Liver (tissue), 10 donors: ENCODE measurements at places on chromosomes 3 and 15. TPM values are rescaled to one million over a fixed set of nuclear protein-coding genes. Genes with fewer than 3 reads are reported as not detected.

DNA sequence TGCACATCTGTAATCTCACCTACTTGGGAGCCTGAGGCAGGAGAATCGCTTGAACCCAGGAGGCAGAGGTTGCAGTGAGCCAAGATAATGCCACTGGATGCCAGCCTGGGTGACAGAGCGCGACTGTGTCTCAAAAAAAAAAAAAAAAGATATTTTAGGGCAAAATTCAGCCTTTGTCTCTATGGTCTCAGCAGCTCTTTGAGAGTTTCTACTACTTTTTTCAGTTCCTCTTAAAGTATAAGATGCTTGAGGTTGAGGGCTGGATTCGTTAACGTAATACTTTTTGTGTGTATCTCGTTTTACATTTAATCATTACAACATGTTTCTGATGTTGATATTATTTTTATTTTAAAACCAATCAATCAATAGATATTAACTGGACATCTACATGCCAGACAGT, 381.2 kb upstream of the TBL1XR1 start:
- DNase-seq, result no peak

GRCh38 chr3:120693439-120694171, 11.6 kb upstream of the HGD start:
- DNase-seq, result no peak

GRCh38 chr3:175238801-175239200, 379.7 kb downstream of the NAALADL2 start:
- no peak for DNase-seq

GRCh38 chr15:31461911-31462480, 135.4 kb downstream of the KLF13 start:
- DNase-seq, result peak; percentile 3

DNA sequence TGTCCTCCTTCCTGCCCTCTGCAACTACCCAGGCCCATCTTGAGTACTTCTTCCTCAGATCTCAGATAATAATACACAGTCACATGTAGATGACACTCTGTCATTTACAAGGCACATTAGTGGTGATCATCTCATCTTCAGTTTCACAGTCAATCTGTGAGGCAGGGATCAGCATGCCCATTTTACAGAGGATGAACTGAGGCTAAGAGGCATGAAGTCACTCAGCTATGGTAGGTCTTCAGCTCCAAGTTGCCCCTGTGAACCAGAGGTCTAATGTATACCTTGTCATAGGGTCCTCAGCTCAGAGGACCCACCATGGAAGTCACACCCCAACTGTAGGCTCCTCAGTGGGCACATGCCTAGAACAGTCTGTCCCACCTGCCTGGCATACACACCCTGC, 4.2 kb upstream of the CILP start:
- no peak for DNase-seq

GRCh38 chr3:159899166-159899565, 89.5 kb upstream of the IL12A start:
- no peak for DNase-seq

DNA sequence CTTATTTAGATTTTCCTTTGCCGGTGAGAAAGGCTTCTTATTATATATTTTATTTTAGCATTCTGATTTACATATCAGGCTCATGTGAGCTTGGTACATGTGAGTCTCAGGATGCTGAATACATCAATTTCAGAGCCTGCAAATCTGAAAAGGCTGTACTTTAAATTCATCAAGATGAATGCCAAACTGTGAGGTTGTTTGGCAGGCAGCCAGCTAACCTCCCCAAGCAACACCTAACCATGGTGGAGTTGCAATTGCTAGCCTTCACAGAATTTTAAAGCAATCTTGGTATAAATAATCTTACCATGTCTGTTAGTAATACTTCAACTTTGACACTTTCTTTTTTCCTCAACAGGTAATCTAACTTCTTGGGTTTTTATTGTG, 252.5 kb downstream of the CDIN1 start:
- no peak for DNase-seq

- no peak for DNase-seq
Observed at GRCh38 chr3:22496641-22497040, 706.5 kb upstream of the UBE2E2 start.

GRCh38 chr3:101228441-101228840, 91.9 kb downstream of the IMPG2 start:
- no peak for DNase-seq

GRCh38 chr3:49799761-49800160, at the start of gene CDHR4:
TSS of gene CDHR4 (minus strand) at chr3:49799873. CDS start at chr3:49799812, 61 bp downstream.
- no peak for DNase-seq

GRCh38 chr15:73688455-73688854, 4.3 kb downstream of the CD276 start:
- no peak for DNase-seq

GRCh38 chr3:134076851-134077250, 47.1 kb upstream of the SLCO2A1 start:
- no peak for DNase-seq

- DNase-seq, result no peak
Observed at GRCh38 chr15:78130466-78131294, 565 bp downstream of the CIB2 start.

DNA sequence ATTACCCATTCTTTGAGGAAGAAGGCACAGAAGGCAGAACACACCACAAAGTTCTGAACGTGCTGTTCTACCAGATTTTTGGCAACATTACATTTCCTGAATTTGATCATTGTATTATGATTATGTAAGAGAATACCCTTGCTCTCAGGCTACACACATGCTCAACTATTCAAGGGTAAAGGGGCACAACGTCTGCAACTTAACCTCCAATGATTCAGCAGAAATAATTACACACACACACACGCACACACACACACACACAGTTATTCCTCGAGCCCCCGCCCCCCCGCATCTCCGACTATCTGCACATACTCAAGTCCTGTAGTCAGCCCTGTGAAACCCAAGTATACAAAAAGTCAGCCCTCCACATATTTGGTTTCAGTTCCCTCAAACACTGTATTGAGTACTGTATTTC, 26.8 kb downstream of the RPN1 start:
- no peak for DNase-seq

DNA sequence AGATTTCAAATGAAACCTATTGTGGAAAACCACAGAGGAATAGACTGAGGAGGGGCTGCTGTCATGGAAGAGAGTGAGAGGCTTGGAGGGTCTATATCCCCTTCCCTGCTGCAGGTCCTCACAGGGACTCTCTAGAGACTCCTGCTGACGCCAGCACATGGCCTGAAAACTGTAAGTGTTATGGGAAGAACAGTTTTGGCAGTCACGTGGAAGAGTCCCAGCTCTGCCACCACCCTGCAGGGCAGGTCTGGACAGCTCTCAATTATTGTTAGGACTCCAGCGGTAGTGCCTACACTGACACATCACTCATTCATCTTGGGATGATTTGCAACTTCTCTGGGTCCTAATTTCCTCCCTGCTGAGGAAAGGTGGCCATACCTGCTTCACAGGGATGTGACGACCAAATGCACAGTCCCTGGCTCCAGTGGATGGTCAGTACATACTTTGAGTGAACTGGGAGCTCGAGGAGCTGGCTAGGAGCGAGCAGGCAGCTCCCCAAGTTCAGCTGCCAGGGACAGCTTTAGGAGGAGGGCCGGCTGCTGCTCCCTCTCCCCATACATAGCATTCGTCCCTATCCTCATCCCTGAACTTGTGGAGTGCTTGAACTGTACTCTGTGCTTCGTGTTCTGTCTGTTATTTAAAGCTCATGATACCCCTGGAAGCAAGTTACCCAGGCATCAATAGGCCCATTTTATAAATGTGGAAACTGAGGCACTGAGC, 49.2 kb downstream of the CTXND1 start:
- DNase-seq, result peak; percentile 28

GRCh38 chr3:189365609-189366564, 194.1 kb downstream of the TPRG1 start:
- no peak for DNase-seq

DNA sequence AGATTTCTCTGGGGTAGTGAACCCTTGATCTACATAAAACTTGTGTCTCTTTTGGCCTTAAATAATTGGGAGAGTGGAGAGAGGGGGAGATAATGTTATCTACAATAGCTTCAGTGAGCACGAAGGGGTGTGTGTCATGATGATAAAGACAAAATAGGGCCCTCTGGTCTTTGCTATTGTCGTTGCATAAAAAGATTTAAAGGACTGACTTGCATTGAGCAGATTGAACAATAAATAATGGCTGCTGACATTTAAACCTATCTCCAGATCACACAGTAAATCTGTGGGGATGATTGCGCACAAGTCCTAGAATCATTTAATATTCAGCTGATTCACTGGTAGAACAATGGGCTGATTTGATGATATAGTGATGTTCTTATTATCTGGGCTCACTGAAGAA, 71.3 kb upstream of the GAP43 start:
- DNase-seq, result no peak

GRCh38 chr15:91429973-91430372, 329.9 kb downstream of the SV2B start:
- DNase-seq, result no peak

DNA sequence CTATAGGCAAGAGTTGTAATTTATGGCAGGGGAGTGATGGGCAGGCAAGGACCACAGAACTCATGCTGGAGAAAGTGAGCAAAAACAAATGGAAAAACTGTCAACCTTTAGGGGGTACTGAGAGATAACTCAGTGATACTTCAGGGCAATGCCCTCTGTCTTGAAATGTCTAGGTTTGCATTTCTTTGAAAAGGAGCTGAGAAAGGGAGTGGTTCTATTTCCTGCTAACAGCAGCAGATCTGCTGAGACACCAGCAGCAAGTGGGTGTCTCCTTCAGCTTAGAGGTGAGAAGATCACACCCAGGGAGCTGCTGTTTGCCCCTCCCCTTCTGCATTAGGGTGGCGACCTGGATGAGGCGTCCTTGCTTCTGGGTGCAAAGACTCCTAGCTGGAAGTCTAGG, 42.3 kb upstream of the XIRP1 start:
- DNase-seq, result no peak

GRCh38 chr15:66633041-66633937, 67.5 kb upstream of the LCTL start:
- no peak for DNase-seq

- no peak for DNase-seq
Observed at GRCh38 chr3:194930377-194931204, 244.9 kb downstream of the FAM43A start.

DNA sequence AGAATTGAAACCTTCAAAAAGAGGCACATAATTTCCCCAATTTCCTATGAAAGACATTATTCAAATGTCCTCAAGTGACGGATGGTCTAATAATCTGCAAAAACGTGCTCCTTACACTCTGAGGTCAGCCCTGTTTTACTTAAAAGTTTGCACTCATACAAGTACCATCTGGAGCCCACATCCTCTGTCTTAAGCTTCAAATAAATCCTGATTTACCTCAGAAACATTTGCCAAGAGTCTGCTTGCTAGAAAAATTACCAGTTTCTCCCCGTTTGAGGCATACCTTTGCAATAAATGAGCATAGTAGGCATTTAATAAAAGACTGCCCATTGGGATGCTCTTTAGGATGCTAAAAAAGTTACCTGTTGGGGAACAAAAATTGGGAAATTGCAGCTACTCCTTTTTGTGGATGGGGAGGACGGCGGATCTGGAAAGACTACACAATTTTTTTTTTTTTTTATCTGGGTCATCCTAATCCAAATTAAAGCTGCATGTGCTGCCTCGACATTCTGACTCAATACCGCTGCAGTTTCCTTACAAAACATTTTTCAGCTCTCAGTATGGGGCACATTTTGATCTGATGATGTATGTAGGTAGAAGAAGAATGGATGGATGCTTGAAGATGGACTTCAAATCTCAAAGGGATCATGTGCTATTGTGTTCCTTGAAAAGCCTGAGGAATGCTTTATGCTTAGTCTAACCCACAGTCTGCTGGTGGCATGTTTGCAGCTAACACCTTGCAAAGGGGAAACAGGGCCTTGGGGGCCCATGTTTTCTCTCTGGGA, 233.7 kb upstream of the ADAMTS9 start:
- no peak for DNase-seq

DNA sequence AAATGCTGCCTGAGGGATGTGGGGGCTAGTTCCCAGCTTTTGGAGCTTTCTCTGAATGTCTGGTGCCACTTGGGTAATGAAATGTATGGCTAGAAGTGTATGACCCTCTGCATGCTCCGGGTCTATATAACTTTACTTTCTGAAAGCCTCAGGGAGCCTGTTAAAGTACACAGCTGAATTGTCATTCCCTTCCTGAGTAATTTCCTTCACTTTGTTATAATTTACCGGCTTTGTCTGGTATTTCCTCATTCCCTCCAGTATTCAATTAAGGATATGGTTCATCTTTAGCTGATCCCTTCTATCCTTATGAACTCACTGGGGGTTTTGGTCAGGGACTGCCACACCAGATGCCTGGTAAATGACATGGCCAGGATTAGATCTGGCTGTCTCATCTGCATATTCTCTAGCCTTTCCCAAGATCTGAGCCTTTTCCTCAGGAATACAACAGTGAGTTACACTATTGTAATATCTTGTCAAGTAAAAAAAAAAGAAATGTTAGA, 620.3 kb downstream of the ZPLD1 start:
- no peak for DNase-seq

- no peak for DNase-seq
Observed at GRCh38 chr3:373193-373779, 176.7 kb downstream of the CHL1 start.

DNA sequence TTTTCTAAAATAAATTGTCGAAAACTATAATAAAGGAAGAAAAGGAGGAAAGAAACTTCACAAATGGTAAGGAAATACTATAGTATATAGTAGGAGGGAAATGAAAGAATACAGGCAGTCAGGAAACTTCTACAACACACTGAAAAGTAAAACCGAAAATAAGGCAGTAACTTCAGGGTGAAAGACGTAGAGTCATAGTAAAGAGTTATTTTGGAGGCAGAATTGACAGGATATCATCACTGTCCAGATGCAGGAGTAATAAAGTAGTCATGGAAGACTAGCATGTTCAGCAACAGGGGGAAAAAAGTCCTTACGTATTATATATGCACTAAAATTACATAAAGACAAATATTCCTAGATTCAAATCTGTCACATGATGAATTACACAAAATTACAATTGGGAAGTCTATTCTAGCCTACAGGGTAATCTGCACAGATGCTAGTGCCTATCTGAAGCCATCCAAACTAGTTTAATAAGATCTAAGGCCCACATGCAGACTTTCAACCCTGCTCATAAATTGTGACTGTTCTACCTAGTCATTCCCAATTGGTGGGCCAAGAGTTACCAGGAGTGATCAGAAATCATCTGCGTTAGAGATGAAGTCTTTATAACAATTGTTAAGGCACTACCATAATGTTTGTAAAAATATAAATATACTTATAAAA, 14.0 kb downstream of the VPS13C start:
- DNase-seq, result no peak

GRCh38 chr3:124297062-124297980, 305.4 kb upstream of the ROPN1 start:
- DNase-seq, result no peak

- no peak for DNase-seq
Observed at GRCh38 chr3:112002096-112002971, 3.6 kb downstream of the TAGLN3 start.

Gene ACTR8
- total RNA-seq, result 16.7 TPM

Gene C3orf33
- total RNA-seq, result 2.4 TPM

Gene IMPG2
- 0.25 TPM for total RNA-seq

Gene MAGEF1
- 13.9 TPM for total RNA-seq

Gene MLF1
- total RNA-seq, result 3.3 TPM

Gene HCN4
- total RNA-seq, result not detected

Gene CRABP1
- not detected for total RNA-seq

Gene ABCC5
- 12.5 TPM for total RNA-seq

Gene ACOX2
- total RNA-seq, result 74.3 TPM

Gene TRH
- not detected for total RNA-seq

Gene PAQR5
- total RNA-seq, result 1.1 TPM

Gene C3orf62
- total RNA-seq, result 3.1 TPM

Gene TTLL13
- 0.08 TPM for total RNA-seq

Gene SLC9C1
- total RNA-seq, result not detected
